Suprapubic skin (tissue), 4 donors: ENCODE measurements at places on chromosomes 5 and 9. TPM values are rescaled to one million over a fixed set of nuclear protein-coding genes. Genes with fewer than 3 reads are reported as not detected.

DNA sequence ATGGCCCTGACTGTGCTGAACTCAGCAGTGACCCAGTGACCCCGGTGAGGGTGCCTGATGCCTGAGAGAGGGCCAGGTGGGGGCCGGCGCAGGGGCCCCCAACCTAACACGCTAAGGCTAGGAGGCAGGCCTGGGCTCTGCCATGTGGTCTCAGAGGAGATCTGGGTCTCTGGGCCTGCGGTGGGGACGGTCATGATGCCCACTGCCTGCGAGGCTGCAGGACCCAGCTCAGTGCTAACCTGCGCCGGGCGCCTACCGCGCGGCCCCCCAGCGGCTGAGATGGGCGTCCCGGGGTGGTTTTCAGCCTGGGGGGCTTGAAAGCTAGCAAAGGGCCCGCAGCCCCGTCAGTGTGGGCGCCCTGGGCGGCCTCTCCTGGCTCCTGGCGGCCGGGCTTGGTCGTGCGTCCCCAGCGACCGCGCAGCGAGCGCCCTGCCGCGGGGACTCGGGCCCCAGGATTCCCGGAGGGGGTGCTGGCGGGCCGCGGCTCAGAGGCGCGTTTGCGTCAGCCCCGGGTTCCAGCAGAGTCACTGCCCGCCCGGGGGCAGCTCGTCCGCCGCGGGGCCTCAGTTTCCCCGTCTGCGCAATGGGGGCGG lies 2.5 kb downstream of the EGFL7 start:
- H3K4me1 ChIP-seq = peaks cover 15% of the 10 kb centered on the region
- H3K4me3 ChIP-seq = peak overlapping the region; percentile 54
- no peak overlapping the region for H3K27ac ChIP-seq
- peaks cover 34% of the 10 kb centered on the region for H3K27me3 ChIP-seq

GRCh38 chr5:138032028-138032571 lies 779 bp downstream of the FAM13B start:
- H3K4me3 ChIP-seq = peak overlapping the region; percentile 88
- DNase-seq = no peak
- H3K4me1 ChIP-seq = peaks cover 42% of the 10 kb centered on the region

GRCh38 chr5:140186267-140186671 lies 11.3 kb downstream of the CYSTM1 start:
- no peaks in the 10 kb centered on the region for H3K27me3 ChIP-seq
- no peak overlapping the region for H3K27ac ChIP-seq
- H3K4me3 ChIP-seq = no peak overlapping the region
- no peaks in the 10 kb centered on the region for H3K36me3 ChIP-seq
- H3K4me1 ChIP-seq = peaks cover 31% of the 10 kb centered on the region
- no peak for DNase-seq

GRCh38 chr9:87180361-87180760 lies 233.1 kb upstream of the GAS1 start:
- H3K4me1 ChIP-seq = peaks cover 4% of the 10 kb centered on the region
- H3K4me3 ChIP-seq = no peak overlapping the region
- no peaks in the 10 kb centered on the region for H3K27me3 ChIP-seq
- DNase-seq = no peak
- no peak overlapping the region for H3K27ac ChIP-seq
- H3K36me3 ChIP-seq = no peaks in the 10 kb centered on the region

- no peak overlapping the region for H3K4me3 ChIP-seq
- no peaks in the 10 kb centered on the region for H3K36me3 ChIP-seq
- DNase-seq = no peak
- no peak overlapping the region for H3K27ac ChIP-seq
Measured at GRCh38 chr9:11142965-11143738, 530.4 kb upstream of the PTPRD start.

- H3K27me3 ChIP-seq = no peaks in the 10 kb centered on the region
- no peak for DNase-seq
- no peak overlapping the region for H3K27ac ChIP-seq
- no peak overlapping the region for H3K4me3 ChIP-seq
Measured at GRCh38 chr9:8732367-8733075, 932.9 kb upstream of the DMAC1 start.

GRCh38 chr9:9214066-9214465 lies 1398.7 kb downstream of the PTPRD start:
- no peak overlapping the region for H3K27ac ChIP-seq
- H3K27me3 ChIP-seq = no peaks in the 10 kb centered on the region
- H3K4me1 ChIP-seq = no peaks in the 10 kb centered on the region
- H3K36me3 ChIP-seq = no peaks in the 10 kb centered on the region
- no peak overlapping the region for H3K4me3 ChIP-seq

- peaks cover 3% of the 10 kb centered on the region for H3K4me1 ChIP-seq
- no peak for DNase-seq
- no peak overlapping the region for H3K4me3 ChIP-seq
- peaks cover 61% of the 10 kb centered on the region for H3K27me3 ChIP-seq
- H3K27ac ChIP-seq = no peak overlapping the region
Measured at GRCh38 chr9:126147186-126147935, 179.3 kb upstream of the MVB12B start.

GRCh38 chr9:8679371-8679822 lies 879.8 kb upstream of the DMAC1 start:
- H3K27ac ChIP-seq = no peak overlapping the region
- DNase-seq = no peak
- no peaks in the 10 kb centered on the region for H3K4me1 ChIP-seq
- H3K36me3 ChIP-seq = no peaks in the 10 kb centered on the region
- no peaks in the 10 kb centered on the region for H3K27me3 ChIP-seq

DNA sequence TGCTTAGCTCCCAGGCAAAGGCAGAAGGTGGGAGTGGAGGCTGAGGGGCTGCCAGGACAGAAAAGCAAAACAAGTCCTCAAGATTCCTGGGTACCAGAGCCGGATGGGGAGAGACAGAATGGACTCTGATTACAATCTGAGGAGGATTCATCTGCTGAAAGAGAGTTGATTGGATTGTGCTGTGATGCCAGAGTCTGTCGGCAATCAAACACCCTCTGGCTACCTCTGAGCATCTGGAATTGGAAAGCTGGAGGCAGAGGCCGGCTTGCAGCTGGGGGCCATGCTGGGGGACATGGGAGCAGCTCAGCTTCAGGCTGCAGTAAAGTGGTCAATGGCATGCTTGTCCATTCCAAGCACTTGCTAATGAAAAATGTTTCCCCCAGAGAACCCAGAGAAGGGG lies 59.3 kb downstream of the ASTN2 start:
- no peak overlapping the region for H3K4me3 ChIP-seq
- no peak overlapping the region for H3K27ac ChIP-seq
- no peak for DNase-seq

GRCh38 chr9:19241728-19242127 lies 11.2 kb downstream of the DENND4C start:
- no peak for DNase-seq
- peaks cover 7% of the 10 kb centered on the region for H3K36me3 ChIP-seq
- H3K27me3 ChIP-seq = no peaks in the 10 kb centered on the region
- no peak overlapping the region for H3K4me3 ChIP-seq
- H3K27ac ChIP-seq = no peak overlapping the region
- no peaks in the 10 kb centered on the region for H3K4me1 ChIP-seq

DDX46 gene
- total RNA-seq = 30.5 TPM

EDIL3 gene
- 21.5 TPM for total RNA-seq

STC2 gene
- 5.9 TPM for total RNA-seq

LPAR1 gene
- total RNA-seq = 17.4 TPM

SLC34A1 gene
- not detected for total RNA-seq
